Activated CD4-positive, CD25-positive, alpha-beta regulatory T cell treated with anti-CD3 and anti-CD28 coated beads, Interleukin-2, amount 50 U/mL, for 72 hours (primary cell): ENCODE measurements at places on chromosomes 5 and 9.

GRCh38 chr5:160938532-160938931 is 86.5 kb upstream of the ATP10B start:
- no peak for DNase-seq

DNA sequence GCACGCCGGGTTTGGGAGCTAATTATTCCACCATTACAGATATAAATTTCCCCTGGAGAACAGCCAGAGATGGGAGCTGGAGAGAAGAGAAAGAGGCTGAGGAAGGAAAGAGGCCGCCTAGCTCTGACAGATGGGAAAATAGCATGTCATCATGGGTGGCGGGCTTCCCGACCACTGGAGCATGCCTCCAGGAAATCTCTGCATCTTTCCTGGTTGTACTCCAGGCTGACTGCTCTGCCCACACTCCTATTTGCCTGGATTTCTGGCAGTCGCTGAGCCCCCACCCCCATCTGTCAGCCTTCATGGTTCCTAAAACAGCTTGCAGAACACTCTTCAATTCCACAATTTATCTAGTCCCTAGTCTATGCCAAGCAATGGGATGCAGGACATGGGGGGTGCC is 14.3 kb upstream of the GABRP start:
- no peak for DNase-seq

DNA sequence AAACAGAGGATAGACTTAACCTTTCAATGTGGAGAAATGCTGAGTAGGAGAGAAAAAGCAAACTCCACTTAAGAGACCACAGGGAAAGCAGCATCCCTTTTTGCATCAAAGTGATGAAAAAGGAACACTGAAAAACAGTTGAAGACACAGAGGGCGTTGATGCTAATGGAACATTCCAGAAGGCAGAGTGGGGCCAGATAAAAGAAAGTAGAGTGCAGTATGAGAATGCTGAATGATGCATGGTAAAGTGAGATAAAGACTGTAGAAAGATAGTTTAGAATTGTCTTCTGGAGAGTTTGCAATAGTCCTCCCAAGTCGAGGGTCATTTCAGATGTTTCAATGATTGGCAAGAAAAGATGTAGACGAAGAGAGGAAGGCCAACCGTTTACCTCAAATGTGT is 574.3 kb downstream of the PRR16 start:
- no peak for DNase-seq

DNA sequence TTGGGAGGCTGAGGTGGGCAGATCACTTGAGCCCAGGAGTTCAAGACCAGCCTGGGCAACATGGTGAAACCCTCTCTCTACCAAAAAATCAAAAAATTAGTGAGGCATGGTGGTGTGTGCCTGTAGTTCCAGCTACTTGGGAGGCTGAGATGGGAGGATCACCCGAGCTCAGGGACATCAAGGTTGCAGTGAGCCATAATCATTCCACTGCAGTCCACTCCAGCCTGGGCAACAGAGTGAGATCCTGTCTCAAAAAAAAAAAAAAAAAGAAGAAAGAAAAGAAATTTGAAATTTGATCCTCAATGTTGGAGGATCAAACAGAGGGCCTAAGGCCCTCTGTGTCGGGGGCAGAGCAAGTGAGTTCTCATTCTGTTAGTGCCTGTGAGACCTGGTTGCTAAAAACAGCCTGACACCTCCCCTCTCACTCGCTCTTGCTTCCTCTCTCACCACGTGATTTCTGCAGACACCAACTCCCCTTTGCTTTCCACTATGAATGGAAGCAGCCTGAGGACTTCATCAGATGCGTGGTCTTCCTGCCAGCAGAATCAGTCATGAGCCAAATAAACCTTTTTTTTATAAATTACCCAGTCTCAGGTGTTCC is 8.4 kb upstream of the GOLPH3 start:
- DNase-seq: no peak

DNA sequence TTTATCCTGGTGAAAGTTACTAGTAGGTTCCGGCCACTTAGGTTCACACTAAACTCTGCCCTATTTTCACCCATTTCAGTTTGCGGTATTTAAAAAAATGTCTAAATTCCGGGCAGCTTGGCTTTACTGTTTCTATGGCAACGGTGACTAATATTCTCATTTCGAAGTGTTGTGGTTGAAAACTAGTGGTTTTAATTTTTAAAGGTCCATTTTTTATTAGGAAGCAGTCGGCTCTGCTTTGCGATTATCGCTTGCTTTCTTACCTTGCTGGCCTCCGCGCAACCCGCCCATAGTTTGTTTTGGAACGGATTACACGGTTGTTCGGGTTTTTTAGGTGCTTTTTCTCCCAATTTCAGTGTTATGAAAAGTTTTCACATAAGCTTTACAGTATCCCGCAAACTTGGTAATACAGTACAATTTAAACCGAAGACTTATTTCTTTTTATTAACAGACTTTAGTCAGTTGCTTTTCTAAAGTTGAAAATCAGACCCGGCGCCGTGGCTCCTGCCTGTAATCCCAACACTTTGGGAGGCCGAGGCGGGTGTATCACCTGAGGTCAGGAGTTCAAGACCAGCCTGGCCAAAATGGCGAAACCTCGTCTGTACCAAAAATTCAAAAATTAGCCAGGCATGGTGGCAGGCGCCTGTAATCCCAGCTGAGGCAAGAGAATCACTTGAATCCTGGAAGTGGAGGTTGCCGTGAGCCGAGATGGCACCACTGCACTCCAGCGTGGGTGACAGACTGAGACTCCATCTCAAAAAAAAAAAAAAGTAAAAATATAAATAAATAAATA is 1.6 kb downstream of the KDM4C start:
- no peak for DNase-seq

DNA sequence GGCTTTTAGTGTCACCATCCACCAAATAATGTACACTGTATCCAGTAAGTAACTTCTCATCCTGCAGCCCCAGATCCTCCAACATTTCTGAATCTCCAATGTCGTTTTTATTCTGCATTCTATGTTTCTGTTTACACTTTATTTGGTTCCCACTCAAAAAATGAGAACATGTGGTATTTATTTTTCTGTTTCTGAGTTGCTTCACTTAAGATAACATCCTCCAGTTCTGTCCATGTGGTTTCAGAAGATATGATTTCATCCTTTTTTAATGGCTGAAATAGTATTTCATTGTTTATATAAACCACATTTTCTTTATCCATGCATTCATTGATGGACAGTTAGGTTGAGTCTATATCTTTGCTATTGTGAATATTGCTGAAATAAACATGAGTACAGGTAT is 677.3 kb upstream of the FTMT start:
- no peak for DNase-seq

- no peak for DNase-seq
Measured at GRCh38 chr9:95137587-95138145, 179.8 kb downstream of the FANCC start.

DNA sequence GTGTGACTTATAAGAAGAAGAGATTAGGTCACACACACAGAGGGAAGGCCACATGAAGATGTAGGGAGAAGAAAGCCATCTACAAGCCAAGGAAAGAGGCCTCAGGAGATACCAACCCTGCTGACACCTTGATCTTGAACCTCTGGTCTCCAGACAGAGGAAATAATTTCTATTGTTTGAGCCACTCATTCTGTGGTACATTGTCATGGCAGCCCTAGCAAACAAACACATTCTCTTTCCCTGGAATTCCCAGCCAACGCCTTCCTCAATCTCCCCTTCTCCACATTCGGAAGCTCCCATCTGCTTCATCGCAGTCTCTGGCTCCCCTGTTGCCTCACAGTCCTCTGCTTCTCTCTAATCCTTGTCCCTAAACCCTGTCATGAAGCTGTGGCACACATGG is 16.7 kb downstream of the PTGS1 start:
- DNase-seq: no peak

- DNase-seq: no peak
Measured at GRCh38 chr9:86741311-86742208, 205.7 kb downstream of the GAS1 start.
